Motor neuron (in vitro differentiated cells): ENCODE measurements at places on chromosomes 3 and 15. TPM values are rescaled to one million over a fixed set of nuclear protein-coding genes. Genes with fewer than 3 reads are reported as not detected.

CASR gene
- total RNA-seq, result 0.09 and 0.21 TPM in 2 replicates

FANCD2OS gene
- total RNA-seq, result not detected in 2 replicates

LRRK1 gene
- total RNA-seq, result 1.3 and 1.5 TPM in 2 replicates

SLC28A2 gene
- total RNA-seq, result 0.45 and 1.3 TPM in 2 replicates

CFAP100 gene
- total RNA-seq, result 5.8 and 10.7 TPM in 2 replicates

ITPKA gene
- total RNA-seq, result 1.2 and 1.5 TPM in 2 replicates

CFAP91 gene
- 0.86 and 1.4 TPM in 2 replicates for total RNA-seq

NSUN3 gene
- 9.1 and 14.6 TPM in 2 replicates for total RNA-seq

CSPG5 gene
- total RNA-seq, result 0.99 and 3.2 TPM in 2 replicates

GRCh38 chr3:175297216-175297615 lies 438.1 kb downstream of the NAALADL2 start:
- no peak for ATAC-seq

- no peak for ATAC-seq
These were observed 24.0 kb downstream of the ZNF148 start for GRCh38 chr3:125351152-125351551.

- no peak for ATAC-seq
These were observed 48.2 kb upstream of the FMN1 start for GRCh38 chr15:33242669-33243191.

- ATAC-seq, result no peak
These were observed 14.2 kb downstream of the ZNF80 start for GRCh38 chr3:114223143-114223542.

- ATAC-seq, result no peak
These were observed 108.7 kb downstream of the ST8SIA2 start for GRCh38 chr15:92502336-92502735.

DNA sequence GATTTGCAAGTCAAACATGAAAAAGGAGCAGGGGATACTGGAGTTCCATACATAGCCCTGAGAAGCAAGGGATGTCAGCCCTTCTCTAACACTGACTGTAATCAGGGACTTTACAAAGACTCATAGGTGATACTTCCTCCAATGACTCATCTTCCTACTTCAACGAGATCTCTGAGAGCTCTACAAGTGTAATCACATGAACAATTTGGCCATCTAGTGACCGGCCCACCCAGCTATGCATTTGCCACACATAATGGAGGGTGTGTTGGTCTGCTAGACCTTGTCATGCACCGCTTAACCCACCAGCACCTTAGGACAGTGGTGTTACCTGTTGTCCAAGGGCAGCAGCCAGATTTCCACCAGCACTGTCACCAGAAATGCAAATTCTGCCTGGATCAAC lies 75.3 kb downstream of the NCEH1 start:
- no peak for ATAC-seq

GRCh38 chr3:45409369-45409768 lies 21.0 kb downstream of the LARS2 start:
- ATAC-seq, result no peak

DNA sequence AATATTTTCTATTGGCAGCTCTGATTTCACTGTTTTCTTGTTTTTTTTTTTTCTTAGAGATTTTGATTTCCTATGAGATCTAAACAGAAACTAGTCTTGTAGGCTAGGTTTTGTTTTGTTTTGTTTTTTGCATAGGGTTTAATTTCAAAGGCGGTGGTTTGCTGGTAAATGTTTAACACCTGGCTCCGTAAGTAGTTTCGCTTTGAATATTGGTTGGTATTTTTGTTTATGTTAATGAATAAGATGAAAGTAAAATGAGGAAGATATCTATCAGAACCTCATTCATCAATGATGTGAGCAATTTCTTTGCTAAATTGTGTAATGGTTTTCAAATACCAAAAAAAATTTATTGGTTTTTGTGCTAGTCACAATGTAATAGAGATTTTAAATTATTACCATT lies 39.7 kb upstream of the TM4SF1 start:
- ATAC-seq, result no peak

- ATAC-seq, result peak; percentile 44
These were observed 20.0 kb downstream of the RIOX2 start for GRCh38 chr3:97952280-97952679.

DNA sequence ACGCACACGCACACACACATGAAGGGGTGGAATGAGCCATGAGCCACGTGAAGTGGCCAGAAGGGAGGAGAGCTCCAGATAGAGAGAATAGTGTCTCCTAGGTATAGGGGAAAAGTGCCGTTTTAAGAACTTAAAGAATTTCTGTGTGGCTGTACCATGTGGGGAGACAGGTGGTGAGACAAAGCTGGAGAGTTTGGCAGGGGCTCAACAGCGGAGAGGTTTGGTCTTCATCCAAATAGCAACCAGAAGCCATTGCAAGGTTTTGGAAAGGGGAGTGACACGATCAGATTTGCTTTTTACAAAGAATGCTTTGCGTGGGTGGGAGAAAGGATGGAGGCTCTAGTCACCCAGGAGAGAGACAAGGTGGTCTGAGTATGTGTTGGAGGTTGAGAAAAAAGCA lies 146.0 kb downstream of the IL20RB start:
- ATAC-seq, result no peak

GRCh38 chr3:184316792-184317191 lies 2.4 kb downstream of the EIF4G1 start:
- ATAC-seq, result no peak

DNA sequence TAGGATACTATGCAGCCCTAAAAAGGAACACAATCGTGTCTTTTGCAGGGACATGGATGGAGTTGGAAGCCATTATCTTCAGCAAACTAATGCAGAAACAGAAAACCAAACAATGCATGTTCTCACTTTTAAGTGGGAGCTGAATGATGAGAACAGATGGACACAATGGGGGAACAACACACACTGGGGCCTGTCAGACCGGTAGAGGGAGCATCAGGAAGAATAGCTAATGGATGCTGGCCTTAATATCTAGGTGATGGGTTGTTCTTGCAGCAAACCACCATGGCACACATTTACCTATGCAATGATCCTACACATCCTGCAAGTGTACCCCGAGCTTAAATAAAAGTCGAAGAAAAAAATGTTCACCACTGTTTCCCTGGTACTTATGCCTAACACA lies 17.5 kb downstream of the SENP7 start:
- no peak for ATAC-seq

DNA sequence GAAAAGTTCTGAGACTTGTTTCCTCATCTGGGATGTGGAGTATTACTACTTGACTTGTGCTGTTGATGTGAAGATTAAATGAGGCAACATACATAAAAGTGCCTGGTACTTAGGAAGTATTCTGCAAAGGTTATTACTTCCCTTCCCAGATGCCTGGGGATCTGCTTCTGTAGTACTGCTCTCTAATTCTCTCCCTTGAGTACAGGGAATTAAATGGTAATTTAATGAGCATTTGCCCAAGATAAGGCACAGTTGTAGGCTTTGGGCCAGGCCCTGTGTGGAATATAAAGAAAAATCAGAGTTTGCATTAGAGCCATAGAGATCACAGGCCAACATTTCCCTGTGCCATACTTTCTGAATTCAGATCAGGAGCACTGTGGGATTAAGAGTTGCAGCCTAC lies 84.4 kb downstream of the LARS2 start:
- no peak for ATAC-seq

DNA sequence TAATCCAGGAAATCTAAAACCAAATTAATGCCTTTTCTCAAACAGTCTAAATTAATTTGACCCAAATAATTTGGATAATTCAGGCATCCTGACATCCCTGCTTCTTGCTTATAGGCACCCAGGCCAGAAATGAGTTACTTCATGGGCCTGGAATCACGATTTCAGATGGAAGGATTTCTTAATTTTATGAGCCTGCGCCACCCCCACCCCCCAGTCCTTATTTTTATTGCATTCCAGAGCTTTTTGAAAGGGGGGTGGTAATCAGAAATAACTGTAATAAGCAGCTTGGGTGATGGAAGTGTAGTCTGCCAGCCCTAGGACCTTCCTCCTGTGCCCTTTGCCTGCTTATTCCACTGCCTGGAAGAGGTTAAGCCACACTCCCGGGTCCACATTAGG lies 1.3 kb downstream of the AP2M1 start:
- no peak for ATAC-seq

GRCh38 chr3:15794842-15795650 lies 2.7 kb downstream of the ANKRD28 start:
- no peak for ATAC-seq
